Activated T-helper 17 cell treated with anti-CD3 and anti-CD28 coated beads, Interleukin-2, amount 50 U/mL, for 72 hours (primary cell): ENCODE measurements at places on chromosomes 6 and 20.
A peak's percentile ranks its signal among the peaks of the same experiment; 100 is the strongest.

DNA sequence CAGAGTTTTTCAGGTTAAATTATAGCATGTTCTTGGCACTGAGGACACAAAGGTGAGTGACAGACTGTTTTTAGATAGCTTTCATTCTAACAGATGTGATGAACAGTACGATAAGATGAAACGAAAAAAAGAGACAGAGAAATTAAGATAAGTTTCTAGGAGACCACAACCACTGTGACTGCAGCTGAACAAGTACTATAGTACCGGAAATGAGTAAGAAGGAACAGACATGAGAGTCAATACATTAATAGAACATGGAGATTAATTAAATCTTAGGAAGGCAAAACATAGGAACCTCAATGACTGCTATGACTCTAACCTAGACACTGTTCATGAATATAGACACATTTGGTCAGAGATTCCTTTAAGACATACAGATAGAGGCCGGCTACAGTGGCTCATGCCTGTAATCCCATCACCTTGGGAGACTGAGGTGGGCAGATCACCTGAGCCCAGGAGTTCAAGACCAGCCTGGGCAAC lies 40.2 kb downstream of the HBS1L start:
- ATAC-seq, result peak; percentile 95

DNA sequence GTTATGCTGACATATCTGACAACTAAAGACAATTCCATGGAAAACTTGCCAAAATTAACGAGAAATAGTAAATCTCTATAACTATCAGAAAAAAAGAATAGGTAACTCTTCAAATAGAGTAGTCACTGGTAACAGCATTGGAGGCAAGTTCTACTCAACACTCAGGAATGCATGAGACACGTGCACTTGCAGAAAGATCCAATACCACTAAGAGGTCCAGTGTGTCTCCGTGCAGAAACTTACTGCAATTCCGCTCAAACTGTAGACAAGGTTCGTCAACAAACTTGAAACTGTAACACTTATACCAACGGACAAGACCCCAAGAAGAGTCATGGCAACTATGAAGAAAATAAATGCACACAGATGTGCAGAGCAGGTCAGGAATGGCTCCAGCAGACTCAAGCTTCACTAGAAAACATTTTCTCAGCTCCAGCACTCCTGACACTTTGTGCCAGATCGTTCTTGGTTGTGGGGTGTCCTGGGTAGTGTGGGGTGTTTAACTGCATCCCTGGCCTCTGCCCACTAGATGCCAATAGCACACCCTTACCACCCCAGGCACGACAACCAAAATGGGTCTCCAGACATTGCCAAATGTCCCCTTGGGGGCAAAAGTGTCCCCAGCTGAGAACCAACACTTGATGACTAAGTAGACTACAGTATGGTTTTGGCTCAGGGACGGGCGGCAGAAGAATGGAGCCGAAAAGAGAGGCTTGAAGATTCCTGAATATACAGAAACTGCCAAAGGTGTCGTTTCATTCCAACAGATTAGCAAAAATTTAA lies 134.8 kb downstream of the DTNBP1 start:
- ATAC-seq, result no peak

- ATAC-seq, result peak; percentile 34
Measured at GRCh38 chr6:33057222-33058150, 16.0 kb downstream of the HLA-DPA1 start.

- ATAC-seq, result no peak
Measured at GRCh38 chr6:1784422-1784884, 174.7 kb downstream of the FOXC1 start.

GRCh38 chr20:32193996-32194395 lies 13.5 kb downstream of the PLAGL2 start:
- ATAC-seq, result no peak

- peak; percentile 50 for ATAC-seq
Measured at GRCh38 chr6:24431045-24431451, 28.3 kb downstream of the MRS2 start.

DNA sequence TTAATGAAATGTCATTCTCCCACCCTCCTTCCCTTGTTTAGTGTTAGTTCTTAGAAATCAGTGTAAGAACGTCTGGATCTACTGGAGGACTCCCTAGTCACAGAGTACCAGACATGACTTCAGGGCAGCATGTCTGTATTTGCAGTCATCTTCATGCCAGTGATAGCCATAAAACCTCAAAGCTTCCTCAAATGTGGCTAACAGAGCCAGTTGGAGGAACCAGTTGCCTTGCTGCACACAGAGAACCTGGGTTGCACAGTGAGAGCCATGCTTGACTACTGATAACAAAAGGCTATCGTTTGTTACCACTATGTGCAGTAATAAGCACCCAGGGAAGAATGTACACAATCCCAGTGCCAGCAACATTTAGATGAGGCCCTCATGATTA lies 20.1 kb downstream of the NT5E start:
- no peak for ATAC-seq

GRCh38 chr6:43428874-43429273 lies 1.5 kb downstream of the ABCC10 start:
- ATAC-seq, result no peak

- peak; percentile 47 for ATAC-seq
Measured at GRCh38 chr20:37615340-37616109, 78.3 kb upstream of the CTNNBL1 start.

DNA sequence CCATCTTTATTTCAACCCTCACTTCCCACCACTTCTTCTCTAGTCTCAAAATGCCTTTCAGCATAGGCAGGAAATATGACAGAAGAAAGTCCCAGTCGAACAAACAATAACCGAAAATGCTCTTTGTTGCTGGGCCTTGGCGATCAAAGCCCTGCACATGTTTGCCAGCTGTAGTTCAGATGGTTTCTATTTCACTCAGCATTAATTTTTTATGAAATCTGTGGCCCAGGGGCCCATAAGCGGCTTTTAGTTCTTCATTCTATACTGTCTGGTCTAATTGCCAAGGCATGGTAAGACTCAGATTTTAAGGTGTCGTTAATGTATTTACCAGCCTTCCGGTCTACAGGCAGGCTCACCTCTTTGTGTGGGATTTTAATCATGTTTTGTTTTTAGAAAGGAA lies 10.9 kb upstream of the F13A1 start:
- no peak for ATAC-seq

DNA sequence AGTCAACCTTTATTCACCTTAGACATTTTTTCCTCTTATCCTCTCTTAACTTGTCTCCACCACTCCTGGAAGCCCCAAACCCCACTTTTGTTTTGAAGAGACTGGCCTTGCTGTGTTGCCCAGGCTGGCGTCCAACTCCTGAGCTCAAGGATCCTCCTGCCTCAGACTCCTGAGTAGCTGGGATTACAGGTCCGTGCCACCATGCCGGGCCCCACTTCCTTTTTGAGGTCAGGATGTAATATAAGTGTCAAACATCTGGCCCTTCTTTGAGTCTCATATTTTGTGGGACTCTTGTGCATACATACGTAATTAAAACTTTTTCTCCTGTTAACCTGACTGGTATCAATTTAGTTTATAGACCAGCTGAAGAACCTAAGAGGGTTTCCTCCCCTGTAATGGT lies 1.4 kb upstream of the CDK19 start:
- no peak for ATAC-seq

DNA sequence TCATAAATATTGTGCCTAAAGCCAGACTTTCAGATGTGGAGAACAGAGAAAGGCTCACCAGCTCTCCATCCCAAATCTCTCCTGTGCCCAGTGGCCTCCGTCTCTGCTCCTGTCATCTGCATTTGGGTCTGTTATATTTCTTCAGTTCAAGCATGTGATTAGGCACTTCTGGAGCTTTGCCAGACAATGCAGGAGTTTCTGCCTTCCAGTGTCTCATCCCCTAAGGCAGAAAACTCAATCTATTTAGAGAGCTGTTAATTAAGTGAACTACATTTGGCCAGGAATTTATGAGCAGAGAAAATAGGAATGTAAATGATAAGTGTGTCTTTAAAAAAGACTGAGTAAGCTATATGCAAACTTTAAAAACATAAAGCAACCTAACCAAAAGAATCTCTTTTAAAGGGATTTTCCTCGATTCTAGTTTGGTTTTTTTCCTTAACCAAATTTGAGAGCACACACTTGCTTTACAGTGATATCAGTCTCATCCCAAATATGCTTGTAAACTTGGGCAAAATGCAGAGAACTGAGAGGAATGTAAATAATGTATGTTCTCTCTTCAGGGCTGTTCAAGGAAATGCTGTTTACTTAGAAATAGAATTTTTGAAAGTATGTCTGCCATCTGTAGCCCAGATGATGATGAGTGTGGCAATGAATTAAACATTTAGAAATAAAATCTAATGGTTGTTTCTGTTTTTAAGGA lies 113.9 kb downstream of the ELOVL4 start:
- no peak for ATAC-seq

GRCh38 chr6:125802383-125802782 lies 11.6 kb downstream of the NCOA7 start:
- no peak for ATAC-seq

- ATAC-seq, result no peak
Measured at GRCh38 chr6:144223686-144224085, 61.4 kb upstream of the UTRN start.

DNA sequence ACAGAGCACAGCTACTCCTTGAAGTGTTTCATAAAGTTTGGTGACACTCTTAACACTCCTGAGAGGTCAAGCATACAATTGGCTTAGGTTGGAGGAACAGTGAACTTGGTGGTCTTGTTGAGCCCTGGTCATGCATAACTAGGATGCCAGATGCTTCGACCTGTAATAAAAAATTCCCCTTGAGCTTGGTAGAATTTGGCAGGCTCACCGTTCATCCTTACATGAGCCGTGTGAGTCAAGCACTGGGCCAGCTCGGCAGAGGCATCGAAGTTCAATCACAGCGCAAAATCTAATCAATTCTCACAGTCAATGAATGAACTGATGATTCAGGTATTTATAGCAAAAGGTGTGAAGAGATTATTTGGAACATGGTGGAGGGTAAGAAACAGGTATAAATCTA lies 33.7 kb downstream of the CYP24A1 start:
- no peak for ATAC-seq

DNA sequence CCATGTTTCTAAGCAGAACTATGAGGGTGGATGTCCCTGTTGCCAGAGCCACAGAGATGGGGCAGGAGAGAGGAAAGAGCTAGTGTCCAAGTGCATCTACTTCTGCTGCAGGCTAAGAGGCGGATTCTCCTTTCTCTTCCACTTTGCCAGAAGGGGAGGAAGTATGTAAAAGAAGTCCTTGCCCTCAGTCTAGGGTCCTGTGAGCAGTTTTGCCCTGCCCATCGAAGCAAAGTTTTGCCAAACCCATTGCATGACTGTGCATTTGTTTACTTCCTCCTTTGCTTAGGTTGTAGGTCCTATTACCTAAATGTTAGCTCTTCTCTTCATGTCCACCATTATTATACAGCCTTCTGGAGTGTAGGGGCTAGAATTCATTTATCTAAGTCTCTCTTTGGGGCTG lies 106.2 kb upstream of the ARMC2 start:
- no peak for ATAC-seq

GRCh38 chr6:80163754-80164187 lies 57.3 kb downstream of the BCKDHB start:
- peak; percentile 73 for ATAC-seq

- no peak for ATAC-seq
Measured at GRCh38 chr6:157517601-157518359, 136.8 kb downstream of the ZDHHC14 start.

DNA sequence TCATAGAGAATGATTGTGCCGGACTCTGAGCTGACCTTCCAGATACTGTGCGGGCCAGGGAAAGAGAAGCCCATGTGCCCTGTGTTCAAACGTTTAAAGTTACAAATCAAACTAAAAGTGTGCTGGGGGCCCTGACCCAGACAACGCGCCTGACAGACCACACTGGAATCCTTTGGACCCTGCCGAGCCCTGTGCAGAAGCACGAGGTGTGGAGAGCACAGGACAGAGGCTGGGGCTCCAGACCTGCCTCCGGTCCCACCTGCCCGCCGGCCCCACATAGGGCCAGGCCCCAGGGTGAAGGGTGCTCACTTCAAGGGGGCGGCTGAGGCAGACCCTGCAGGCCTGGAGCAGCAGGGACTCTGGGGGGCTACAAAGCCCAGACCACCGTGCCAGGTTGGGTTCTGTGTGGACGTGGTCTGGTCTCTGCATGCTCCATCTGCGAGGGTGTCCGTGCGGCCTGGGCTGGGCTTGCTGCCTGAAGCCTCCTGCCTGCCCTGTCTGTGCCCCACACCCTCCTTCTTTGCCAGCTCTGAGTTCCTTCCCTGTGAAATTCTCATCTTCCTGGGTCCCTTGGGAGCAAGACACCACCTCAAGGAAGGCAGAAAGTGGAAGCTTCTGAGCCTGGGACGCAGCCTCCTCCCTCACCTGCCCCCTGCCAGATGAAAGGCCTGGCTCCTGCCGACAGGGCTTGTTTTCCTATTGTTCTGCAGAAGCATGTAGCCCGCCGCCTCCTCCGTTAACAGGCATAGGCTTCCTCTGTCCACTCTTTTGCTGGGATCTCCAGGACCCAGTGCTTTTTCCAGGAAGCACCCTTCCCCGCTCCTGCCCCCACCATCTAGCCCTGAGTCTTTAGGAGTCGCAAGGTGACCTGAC lies 186.2 kb downstream of the ERMARD start:
- no peak for ATAC-seq

- no peak for ATAC-seq
Measured at GRCh38 chr20:51083447-51083846, 60.5 kb upstream of the KCNG1 start.

- ATAC-seq, result no peak
Measured at GRCh38 chr6:28707387-28708282, 182.0 kb downstream of the GPX5 start.
